ENCODE measurements at places on chromosomes 3 and 15.

GRCh38 chr3:130688015-130688688 lies 58.5 kb downstream of the PIK3R4 start:
- DNase-seq: no peak

DNA sequence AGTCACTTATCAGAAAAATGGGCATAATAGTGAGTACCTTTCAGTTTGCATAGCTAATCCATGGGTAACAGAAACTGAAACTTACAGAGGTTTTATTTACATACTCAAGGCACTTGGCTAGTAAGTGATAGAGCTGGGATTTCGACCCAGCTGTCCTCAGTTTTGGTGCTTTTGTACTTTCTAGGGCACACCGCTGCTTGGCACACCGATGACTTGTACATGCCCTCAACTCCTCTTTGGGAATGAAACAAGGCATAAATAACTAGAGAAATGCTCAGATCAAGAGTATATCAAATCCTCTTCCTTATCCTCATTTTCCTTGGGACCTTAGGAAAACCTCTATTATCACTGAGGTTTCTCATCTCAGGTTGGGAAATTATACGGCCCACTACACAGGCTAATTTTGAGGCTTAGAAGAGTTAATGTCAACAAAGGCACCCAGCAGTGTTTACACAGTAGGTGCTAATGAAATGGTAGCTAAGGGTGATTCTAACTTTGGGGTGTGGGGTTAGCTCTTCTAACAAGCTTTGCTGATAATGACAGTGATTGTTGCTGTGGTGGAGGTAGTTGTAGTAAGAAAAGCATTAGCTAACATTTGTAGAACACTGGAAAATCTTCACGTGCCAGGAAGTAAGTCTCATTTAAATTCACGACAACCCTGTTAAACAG lies 20.3 kb upstream of the DGKG start:
- no peak for DNase-seq

- no peak for DNase-seq
Observed at GRCh38 chr3:136048068-136048467, 82.5 kb downstream of the PPP2R3A start.

DNA sequence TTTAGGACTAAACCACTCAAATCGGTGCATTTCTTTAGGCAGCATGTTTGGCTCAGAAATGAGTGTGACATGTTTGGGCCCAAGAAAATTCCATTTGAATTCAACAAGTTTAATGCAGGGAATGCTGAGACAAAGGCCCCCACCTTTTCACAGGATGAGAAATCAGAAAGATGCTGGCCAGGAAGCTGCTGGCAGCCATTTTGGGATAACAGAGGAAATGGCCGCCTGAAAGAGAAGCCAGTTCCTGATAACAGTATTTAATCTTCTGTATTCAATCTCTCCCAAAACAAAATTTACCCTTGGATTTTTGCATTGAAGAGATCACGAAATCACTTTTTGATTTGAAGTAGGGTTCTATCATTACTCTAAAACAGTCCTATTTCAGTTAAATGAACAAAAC lies 350.9 kb downstream of the SLC9A9 start:
- no peak for DNase-seq

DNA sequence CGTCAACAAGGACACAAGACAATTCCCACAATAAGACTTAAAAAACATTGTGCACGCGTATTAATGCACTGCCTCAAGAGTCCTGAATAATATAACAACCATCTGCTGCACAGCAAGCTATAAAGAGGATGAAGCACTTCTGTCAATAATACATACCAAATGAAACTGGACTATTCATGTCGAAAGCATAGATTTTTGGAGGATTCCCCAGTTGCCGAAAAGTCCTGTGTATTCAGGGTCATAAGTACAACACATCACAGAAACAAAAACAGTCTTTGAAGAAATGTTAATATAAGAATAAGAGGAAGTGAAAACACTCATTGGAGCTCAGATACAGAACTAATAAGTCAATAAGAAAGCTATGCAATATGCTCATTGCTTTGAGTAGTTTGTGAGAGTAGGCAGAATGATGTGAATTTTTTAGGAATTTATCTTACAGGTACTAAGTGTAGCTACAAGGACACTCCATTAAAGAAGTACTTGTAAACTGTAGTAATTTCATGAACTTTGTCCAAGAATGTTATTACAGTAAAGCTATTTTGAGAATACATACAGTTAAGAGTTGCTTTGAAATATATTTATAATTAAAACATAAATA lies 31.6 kb downstream of the CBLB start:
- no peak for DNase-seq

GRCh38 chr3:99599894-99600293 lies 38.5 kb upstream of the COL8A1 start:
- no peak for DNase-seq

DNA sequence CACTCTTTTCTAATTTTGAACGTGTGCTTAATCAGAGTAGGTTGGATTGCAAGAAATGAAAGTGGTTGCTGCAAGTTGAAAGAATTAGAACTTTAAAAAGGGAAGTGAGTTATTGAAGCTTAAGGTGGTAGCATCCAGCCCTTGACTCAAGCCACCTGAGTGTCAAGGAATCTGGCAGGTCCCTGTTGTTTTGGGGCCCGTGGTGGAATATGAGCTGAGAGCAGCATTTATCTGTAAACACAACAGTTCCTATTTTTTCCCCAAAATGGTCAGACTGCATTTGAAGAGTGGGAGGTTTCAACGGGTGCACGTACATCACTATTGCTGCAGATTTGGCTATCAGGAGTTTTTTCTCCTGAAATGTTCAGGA lies 1.7 kb downstream of the ITPR1 start:
- no peak for DNase-seq

GRCh38 chr15:41978534-41978933 lies 6.2 kb upstream of the EHD4 start:
- DNase-seq: no peak

GRCh38 chr3:5007873-5008272 lies 28.6 kb downstream of the BHLHE40 start:
- DNase-seq: no peak

DNA sequence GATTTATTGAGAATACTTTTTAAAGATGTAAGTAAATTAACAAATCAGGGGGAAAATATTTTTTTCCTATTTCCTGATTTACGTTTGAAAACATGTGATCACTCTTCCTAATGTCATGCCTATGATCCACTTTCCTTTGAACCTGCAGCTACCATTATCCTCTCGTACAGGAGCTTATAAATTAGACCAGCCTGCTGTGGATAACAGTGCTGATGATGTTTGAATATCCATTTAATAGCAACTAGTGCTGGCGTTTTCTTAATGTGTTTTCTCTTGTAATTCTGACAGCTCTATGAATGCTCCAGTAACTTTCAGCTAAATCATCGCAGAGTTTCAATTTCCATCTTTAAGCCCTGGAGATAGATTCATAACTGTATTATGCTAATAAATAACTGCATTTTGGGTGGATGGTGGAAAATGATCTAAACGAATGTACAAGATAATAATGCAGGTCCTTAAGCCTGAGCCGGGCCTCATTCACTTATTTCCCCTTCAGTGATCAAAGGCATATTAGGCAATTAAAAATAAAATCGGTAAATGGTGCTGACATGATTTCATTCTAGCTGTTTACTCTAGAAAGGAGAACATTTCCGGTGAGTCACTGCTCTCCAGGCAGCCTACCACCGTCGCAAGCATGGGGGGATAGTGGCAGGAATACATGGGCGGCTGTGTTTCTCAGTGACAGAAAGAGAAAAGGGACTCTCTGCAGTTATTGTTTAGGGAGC lies 58.5 kb upstream of the SLC24A5 start:
- no peak for DNase-seq
